Bronchial smooth muscle cell (primary cell): ENCODE measurements at places on chromosomes 4 and X. TPM values are rescaled to one million over a fixed set of nuclear protein-coding genes. Genes with fewer than 3 reads are reported as not detected.

Gene ARMCX2
- total RNA-seq: 86.1 and 116 TPM in 2 replicates

Gene IDUA
- total RNA-seq: 9.5 and 14.3 TPM in 2 replicates

Gene STBD1
- 3.9 and 7.1 TPM in 2 replicates for total RNA-seq

Gene TEX13C
- not detected in 2 replicates for total RNA-seq

Gene TXK
- total RNA-seq: 0.16 TPM in 1 of 2 replicates, not detected in the other

Gene TLR3
- total RNA-seq: 1.1 and 1.8 TPM in 2 replicates

Gene ETDA
- not detected in 2 replicates for total RNA-seq

Gene ANKRD37
- total RNA-seq: 1.6 and 1.7 TPM in 2 replicates
